ENCODE measurements at places on chromosomes 6 and 20.
A peak's percentile ranks its signal among the peaks of the same experiment; 100 is the strongest.

- DNase-seq, result no peak
Observed at GRCh38 chr6:68911334-68911733, 276.3 kb downstream of the ADGRB3 start.

GRCh38 chr20:13492001-13492481 lies 146.7 kb downstream of the TASP1 start:
- DNase-seq, result peak; percentile 82

GRCh38 chr20:63238514-63239125 lies 2.9 kb downstream of the BIRC7 start:
- no peak for DNase-seq

DNA sequence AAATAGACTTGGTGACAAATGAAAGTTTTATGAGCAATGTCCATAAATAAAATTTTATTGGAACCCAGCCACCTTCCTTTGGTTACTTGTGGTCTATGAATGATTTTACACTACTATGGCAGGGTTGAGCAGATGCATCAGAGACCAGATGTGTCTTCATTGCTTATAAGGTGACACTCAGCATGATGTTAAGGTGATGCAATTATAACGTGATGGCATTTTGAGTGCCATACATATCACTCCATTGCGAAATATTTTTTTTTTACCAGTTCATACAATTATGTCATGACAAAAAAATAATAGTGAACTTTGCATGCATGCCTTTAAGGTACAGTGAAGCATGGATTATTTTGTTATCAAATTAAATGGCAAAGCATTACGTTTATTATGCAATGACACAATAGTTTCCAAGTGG lies 96.0 kb downstream of the ADTRP start:
- peak; percentile 32 for DNase-seq

DNA sequence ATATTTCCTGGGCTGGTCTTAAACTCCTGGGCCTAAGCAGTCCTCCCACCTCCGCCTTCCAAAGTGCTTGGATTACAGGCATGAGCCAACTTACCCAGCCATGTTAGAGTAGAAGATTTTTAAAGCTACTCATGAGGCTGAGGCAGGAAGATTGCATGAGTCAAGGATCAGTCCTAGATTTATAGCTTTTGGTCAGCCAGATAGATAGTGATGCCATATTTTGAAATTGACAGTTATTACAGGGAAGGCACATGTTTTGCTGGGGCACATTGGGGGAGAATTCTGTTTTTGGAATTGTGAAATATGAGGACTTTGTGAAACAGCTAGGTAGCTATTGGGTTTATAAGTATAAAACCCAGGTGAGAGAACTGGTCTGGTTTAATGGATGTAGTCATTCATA lies 40.9 kb downstream of the DOP1A start:
- no peak for DNase-seq

GRCh38 chr20:10423735-10424134 lies 10.3 kb downstream of the MKKS start:
- DNase-seq, result no peak
